ENCODE measurements at places on chromosomes 5 and 9.

DNA sequence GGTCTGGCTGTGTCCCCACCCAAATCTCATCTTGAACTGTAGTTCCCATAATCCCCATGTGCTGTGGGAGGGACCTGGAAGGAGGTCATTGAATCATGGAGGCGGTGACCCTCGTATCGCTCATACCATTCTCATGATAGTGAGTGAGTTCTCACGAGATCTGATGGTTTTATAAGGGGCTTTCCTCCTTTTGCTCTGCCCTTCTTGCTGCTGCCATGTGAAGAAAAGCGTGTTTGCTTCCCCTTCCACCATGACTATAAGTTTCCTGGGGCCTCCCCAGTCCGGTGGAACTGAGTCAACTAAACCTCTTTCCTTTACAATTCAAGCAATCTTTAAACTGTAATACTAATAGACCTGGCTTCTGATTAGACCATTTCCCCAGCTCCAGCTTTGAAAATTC lies 92.2 kb upstream of the SARDH start:
- no peak for DNase-seq

- DNase-seq, result no peak
Observed at GRCh38 chr9:37732086-37732741, 21.4 kb upstream of the TRMT10B start.

DNA sequence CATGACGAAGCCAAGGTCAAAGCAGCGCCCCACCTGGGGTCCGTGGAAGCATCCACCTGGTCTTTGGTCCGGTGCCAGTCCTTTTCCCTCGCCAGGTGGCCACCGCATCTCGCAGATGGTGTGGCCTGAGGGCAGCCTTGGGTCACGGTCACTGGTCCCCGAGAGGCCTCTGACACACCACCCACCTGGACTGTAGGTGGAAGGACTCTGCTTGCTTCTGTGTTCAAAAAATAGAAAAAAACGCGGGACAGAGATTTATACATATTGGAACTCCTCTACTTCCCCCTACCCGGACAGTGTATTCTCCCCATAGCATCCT lies 466 bp upstream of the TTC39B start:
- no peak for DNase-seq

DNA sequence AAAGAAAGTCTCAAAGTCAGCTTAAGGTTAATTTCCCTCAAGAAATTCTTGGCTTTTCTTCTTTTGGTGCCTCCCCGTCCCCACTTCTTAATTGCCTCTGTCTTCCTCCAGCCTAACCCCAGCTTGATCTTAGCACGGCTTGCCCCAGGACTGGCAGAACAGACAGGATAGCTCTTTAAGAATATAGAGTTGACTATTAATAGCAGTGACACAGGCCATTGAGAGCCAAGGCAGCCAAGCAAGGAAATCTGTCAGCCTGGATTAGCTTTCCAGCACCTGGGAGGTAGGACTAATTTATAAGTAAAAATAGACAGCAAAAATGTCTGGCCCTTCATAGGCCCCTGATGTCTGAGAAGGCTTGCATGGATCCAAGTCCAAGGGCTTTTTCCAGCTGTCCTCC lies 384.6 kb upstream of the SLC30A5 start:
- no peak for DNase-seq

- no peak for DNase-seq
Observed at GRCh38 chr9:92794426-92794825, 29.8 kb upstream of the BICD2 start.

DNA sequence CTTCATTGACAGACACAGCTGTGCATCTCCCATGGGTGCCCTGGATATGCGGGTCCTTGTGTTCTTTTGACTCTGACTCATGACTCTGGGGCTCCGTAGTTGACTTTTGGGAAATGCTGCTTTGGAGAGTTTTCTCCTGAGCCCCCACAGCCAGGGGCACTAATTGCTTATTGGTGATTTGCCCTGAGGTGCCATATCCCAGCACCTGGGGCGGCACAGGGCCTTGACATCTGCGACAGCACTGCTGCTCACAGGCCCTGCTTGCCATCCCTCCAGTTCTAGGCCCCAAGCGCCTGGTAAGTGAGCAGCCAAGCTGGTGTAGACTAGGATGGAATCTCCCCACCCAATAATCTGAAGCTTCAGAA lies 75.1 kb downstream of the AMBP start:
- no peak for DNase-seq

DNA sequence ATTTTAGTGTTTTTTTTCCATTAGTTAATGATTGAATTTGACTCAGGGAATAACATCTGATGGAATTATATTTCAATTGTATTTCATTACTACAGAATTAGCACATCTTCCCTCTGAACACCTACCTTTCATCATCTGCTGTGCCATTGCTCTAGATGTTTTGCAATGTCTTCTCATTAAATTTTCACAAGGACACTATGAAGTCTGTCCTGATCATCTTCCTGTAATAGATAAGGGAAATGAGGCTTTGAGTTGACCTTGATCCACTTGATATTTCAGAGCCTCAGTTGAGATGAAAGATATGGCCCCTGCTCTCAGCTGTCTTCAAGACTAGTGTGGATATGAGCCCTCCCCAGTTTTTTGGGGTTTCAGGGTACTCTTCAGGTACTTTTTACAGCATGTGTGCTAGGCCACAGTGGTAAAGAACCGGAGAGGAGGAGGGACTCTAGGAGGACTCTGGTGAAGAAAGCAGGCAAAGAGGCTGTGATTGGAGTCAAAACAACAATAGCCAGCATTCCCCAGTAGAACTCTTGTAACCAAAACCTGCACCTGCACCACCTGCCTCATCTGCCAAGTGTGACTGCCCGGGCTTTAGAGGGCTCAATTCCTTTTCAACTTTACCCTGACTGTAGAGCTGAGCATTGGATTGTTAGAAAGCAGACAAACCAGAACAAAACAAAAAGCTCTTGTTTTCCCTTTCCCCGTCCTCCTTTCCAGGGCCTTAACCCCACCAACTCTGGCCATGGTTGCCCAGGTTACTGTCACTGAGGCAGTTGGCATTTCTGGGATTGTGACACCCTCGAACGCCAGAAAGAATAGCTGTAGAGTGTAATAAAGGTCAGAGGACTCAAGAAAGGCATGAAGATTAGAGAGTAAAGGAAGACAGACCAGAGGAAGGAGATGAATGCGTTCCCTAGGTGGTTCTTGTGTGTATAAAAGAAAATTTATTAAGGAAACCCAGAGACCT lies 56.3 kb downstream of the ERAP1 start:
- no peak for DNase-seq

DNA sequence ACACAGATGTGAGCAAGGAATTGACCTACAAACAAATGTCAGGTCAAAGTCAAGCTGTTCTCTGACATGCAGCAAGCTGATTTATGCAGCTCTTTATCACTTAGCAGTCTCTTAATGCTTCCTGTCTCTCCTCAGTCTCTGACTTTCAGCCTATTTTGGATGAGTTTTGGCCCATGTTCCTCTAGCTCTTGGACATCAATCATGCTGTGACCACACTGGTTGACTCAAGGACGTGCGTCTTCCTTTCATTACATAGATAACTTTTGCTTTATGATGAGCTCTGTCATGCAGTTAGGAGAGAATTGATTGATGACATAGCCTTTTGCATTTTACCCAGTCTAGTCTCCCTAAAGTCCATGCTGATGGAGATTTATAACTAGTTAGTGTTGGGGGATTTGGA lies 9.4 kb upstream of the REEP5 start:
- no peak for DNase-seq

DNA sequence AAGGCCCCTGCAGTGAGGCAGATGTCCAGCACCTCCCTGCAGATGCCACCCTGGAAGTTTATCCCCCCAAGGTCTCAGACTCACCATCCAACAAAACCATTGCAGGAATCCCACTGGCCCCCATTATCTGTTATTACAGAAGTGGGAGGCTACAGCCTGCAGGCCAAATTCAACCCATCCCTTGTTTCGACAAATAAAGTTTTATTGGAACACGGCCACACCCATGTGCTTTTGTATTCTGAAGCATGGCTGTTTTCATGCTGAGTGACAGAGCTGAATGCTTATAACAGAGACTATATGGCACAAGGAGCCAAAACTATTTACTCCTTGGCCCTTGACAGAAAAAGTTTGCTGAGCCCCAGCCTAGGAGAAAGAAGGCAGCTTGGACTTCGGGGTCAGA lies 428.8 kb downstream of the CDK5RAP2 start:
- DNase-seq, result no peak

- DNase-seq, result no peak
Observed at GRCh38 chr9:93258419-93258817, 74.5 kb downstream of the WNK2 start.

- no peak for DNase-seq
Observed at GRCh38 chr5:90901261-90901660, 342.7 kb downstream of the ADGRV1 start.

- no peak for DNase-seq
Observed at GRCh38 chr9:131284856-131285255, 4.7 kb upstream of the PLPP7 start.

DNA sequence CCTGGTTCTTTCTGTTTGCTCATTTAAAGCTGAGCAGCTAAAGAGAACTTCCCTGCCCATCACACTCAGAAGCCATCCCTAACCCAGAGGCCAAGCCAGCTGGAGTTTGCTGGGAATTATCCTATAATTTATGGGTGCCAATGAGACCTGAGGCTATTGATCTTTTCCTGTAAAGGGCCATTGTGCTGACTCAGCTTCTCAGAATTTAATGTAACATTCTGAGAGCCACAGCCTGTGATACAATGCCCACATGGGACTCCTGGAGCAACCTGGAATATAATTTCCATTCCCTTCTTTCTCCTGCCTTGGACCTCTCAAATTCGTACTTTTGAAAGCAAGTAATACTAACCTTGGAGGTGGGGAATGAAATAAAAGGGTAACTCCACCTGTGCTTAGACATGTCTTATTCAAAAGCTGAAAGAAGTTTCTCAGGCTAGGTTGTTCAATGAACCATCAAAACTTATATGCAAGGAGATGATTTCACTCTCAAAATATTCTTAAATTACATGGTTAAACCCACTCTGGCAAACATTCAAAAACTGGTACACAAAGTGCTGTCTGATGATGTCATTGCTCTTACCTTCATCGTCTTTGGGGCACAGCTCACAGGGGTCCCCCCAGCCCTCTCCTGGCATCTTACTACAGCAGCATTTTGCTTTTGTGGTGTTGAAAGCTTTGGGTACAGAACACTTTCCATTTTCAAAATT lies 206.7 kb downstream of the SLC12A2 start:
- no peak for DNase-seq

DNA sequence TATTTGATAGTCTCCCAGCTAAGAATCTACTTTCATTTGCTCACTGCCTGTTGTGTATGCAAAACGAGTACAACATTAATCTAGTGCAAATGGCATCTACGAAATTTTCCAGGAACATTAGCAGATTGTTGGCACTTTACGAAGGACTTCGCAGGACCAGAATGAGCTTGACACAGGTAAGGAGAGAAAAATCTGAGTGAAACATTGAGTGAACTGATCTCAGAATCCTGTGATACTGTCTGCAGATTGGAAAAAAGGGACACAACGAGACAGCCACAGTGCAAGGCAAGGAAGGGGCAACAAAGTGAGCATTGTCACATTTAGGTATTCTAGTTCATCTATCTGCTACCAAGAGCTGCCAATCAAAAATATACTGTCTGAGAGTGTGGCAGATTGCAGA lies 350.5 kb downstream of the ZNF608 start:
- no peak for DNase-seq

DNA sequence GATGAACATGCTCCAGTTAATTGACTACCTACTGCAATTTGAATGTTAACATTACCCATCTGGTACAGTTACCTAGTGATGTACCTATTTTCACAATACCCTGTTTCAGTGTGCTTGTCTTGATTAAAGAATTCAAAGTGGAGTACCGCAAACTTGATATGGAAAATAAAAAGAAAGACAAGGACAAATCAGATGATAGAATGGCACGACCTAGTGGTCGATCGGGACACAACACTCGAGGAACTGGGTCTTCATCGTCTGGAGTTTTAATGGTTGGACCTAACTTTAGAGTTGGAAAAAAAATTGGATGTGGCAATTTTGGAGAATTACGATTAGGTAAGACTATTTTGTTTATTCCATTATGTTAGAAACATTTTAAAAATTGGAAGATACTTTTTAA lies 33.5 kb downstream of the CSNK1G3 start:
- no peak for DNase-seq

DNA sequence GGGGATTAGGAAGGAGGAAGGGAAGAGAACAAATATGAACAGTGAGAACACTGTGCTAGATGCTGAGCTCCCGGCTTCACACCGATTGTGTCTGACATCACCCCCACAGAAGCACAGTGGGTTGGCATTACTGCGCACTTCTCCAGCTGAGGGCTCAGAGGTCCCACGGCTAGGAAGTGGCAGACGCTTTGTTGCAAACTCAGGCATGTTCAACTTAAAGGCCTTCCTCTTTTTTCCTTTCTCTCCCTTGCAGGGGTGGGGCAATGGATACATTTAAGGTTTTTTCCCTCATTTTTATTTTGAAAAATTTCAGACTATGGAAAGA lies 15.5 kb upstream of the SHB start:
- no peak for DNase-seq

- no peak for DNase-seq
Observed at GRCh38 chr9:113618836-113619490, 155.4 kb downstream of the RGS3 start.

GRCh38 chr9:92164490-92164889 lies 49.3 kb upstream of the SPTLC1 start:
- no peak for DNase-seq

GRCh38 chr5:139417214-139417613 lies 13.3 kb upstream of the SPATA24 start:
- no peak for DNase-seq

DNA sequence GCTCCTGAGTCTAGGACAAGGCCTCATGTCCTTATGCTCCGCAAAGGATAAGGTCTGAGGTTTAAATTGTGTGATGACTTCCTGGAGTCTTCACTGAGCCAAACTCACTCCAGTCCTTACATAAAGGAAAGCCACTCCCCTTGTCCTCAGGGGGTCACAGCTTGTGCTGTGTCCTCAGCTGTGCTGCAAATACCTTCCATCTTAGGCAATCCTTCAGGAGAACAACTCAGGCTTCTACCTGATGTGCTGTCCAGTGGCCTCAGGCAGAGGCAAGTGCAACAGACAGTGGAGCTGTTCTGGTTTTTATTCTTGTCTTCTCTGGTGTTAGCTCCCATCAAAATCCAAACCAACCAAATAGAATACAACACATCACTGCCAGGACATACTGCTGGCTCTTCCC lies 151.5 kb downstream of the TAF11L14 start:
- no peak for DNase-seq

GRCh38 chr5:86786955-86787354 lies 169.2 kb downstream of the COX7C start:
- DNase-seq, result no peak

DNA sequence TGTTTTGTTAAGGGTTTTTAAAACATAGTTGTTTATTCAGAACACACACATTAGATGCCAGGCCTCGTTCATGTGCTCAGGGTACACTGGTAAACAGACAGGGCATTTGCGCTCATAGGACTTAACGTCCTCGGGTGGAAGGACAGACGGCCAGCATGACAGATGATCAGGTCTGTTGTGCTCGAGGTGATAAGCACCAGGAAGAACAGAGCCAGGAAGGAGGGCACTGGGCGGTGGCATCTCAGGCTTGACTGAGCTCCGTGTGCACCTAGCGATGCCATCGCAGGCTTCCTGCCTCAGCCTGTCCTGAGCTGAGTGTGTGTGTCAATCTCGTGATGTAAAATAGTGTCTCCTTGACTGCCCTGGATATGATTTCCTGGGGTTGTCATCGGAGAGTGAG lies 96.5 kb downstream of the EHMT1 start:
- no peak for DNase-seq

GRCh38 chr5:14914193-14914592 lies 42.6 kb upstream of the ANKH start:
- DNase-seq, result no peak
